ENCODE measurements at places on chromosomes 1 and 21. TPM values are rescaled to one million over a fixed set of nuclear protein-coding genes. Genes with fewer than 3 reads are reported as not detected.

The MARK1 gene
- total RNA-seq = 24.6 TPM

The RPTN gene
- total RNA-seq = not detected

- H3K4me1 ChIP-seq = no peaks in the 10 kb centered on the region
- H3K36me3 ChIP-seq = no peaks in the 10 kb centered on the region
- H3K4me3 ChIP-seq = no peak overlapping the region
- H3K27ac ChIP-seq = no peak overlapping the region
Measured at GRCh38 chr1:198018529-198018928, 101.4 kb downstream of the LHX9 start.

DNA sequence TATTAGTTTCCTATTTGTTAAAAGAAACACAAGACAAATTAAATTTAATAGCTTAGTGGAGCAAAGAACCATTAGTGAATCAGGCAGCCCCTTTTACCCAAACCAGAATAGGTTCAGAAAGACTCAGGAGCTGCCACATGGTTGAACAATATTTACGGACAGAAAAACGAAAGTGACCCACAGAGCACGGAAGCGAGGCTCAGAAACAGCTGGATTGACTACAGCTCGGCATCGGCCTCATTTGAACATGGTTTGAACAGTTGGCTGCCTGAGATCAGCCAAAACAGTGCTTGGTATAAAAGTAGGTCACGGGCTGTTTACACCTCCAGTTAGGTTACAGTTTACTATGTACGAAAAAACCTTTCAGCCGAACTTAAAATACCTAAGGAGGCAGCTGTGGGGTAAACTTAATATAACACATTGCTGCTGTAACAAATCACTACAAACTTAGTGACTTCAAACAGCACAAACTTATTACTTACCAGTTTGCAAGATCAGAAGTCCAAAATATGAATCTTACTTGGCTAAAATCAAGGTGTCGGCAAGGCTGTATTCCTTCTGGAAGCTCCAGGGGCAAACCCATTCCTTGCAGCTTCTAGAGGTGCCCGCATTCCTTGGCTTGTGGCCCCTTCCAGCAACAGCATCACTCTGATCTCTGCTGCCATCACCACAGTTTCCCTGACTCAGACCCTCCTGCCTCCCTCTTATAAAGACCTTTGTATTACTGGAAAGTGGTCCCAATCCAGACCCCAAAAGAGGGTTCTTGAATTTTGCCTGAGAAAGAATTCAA, 11.8 kb downstream of the PADI4 start:
- H3K4me1 ChIP-seq = no peaks in the 10 kb centered on the region
- H3K27ac ChIP-seq = no peak overlapping the region
- H3K36me3 ChIP-seq = no peaks in the 10 kb centered on the region
- H3K4me3 ChIP-seq = no peak overlapping the region
- no peak for DNase-seq

- no peaks in the 10 kb centered on the region for H3K27me3 ChIP-seq
- H3K27ac ChIP-seq = no peak overlapping the region
- no peak overlapping the region for H3K4me3 ChIP-seq
- peaks cover 13% of the 10 kb centered on the region for H3K4me1 ChIP-seq
- no peak for DNase-seq
Measured at GRCh38 chr1:46617833-46618232, 1.2 kb upstream of the MOB3C start.
